ENCODE measurements at places on chromosomes 16 and 17. TPM values are rescaled to one million over a fixed set of nuclear protein-coding genes. Genes with fewer than 3 reads are reported as not detected.
A peak's percentile ranks its signal among the peaks of the same experiment; 100 is the strongest.

- H3K4me1 ChIP-seq, result no peaks in the 10 kb centered on the region
- no peak overlapping the region for H3K4me3 ChIP-seq
- no peak overlapping the region for H3K27ac ChIP-seq
- no peaks in the 10 kb centered on the region for H3K36me3 ChIP-seq
Measured at GRCh38 chr16:71412270-71413160, 29.3 kb downstream of the TLE7 start.

- H3K4me3 ChIP-seq, result no peak overlapping the region
- H3K36me3 ChIP-seq, result no peaks in the 10 kb centered on the region
- DNase-seq, result no peak
- no peaks in the 10 kb centered on the region for H3K27me3 ChIP-seq
Measured at GRCh38 chr17:18161207-18162145, 22.2 kb upstream of the ALKBH5 start.

- H3K27ac ChIP-seq, result no peak overlapping the region
- no peak overlapping the region for H3K4me3 ChIP-seq
- peaks cover 9% of the 10 kb centered on the region for H3K4me1 ChIP-seq
Measured at GRCh38 chr17:77923135-77923534, 35.4 kb upstream of the TNRC6C start.

- H3K4me3 ChIP-seq, result no peak overlapping the region
- no peak for DNase-seq
- H3K4me1 ChIP-seq, result no peaks in the 10 kb centered on the region
Measured at GRCh38 chr16:66088681-66089080, 277.8 kb upstream of the CDH5 start.

- no peak for DNase-seq
- no peaks in the 10 kb centered on the region for H3K4me1 ChIP-seq
Measured at GRCh38 chr17:6241996-6242395, 171.8 kb downstream of the WSCD1 start.

The CHRNE gene
- total RNA-seq, result 1.4 TPM

The KRT31 gene
- total RNA-seq, result not detected

GRCh38 chr16:49588729-49589384 is 215.3 kb downstream of the C16orf78 start:
- no peaks in the 10 kb centered on the region for H3K27me3 ChIP-seq
- no peak overlapping the region for H3K4me3 ChIP-seq
- H3K4me1 ChIP-seq, result no peaks in the 10 kb centered on the region
- no peaks in the 10 kb centered on the region for H3K36me3 ChIP-seq
- DNase-seq, result peak; percentile 14

The CDRT4 gene
- total RNA-seq, result not detected

The TMC7 gene
- 0.71 TPM for total RNA-seq

- no peaks in the 10 kb centered on the region for H3K4me1 ChIP-seq
- DNase-seq, result no peak
Measured at GRCh38 chr16:50879873-50880695, 138.2 kb downstream of the CYLD start.

- H3K4me3 ChIP-seq, result peak overlapping the region; percentile 68
- peak overlapping the region; percentile 91 for H3K27ac ChIP-seq
- H3K27me3 ChIP-seq, result no peaks in the 10 kb centered on the region
- H3K36me3 ChIP-seq, result no peaks in the 10 kb centered on the region
- peak; percentile 89 for DNase-seq
Measured at GRCh38 chr17:81487487-81488275, 24.9 kb downstream of the ACTG1 start.

GRCh38 chr17:17553217-17554195 is 38.0 kb downstream of the PEMT start:
- peak; percentile 23 for DNase-seq
- no peaks in the 10 kb centered on the region for H3K36me3 ChIP-seq
- H3K4me3 ChIP-seq, result no peak overlapping the region

- peaks cover 36% of the 10 kb centered on the region for H3K4me1 ChIP-seq
- H3K4me3 ChIP-seq, result no peak overlapping the region
- H3K27me3 ChIP-seq, result no peaks in the 10 kb centered on the region
Measured at GRCh38 chr16:83813823-83814658, 6.3 kb downstream of the HSBP1 start.

DNA sequence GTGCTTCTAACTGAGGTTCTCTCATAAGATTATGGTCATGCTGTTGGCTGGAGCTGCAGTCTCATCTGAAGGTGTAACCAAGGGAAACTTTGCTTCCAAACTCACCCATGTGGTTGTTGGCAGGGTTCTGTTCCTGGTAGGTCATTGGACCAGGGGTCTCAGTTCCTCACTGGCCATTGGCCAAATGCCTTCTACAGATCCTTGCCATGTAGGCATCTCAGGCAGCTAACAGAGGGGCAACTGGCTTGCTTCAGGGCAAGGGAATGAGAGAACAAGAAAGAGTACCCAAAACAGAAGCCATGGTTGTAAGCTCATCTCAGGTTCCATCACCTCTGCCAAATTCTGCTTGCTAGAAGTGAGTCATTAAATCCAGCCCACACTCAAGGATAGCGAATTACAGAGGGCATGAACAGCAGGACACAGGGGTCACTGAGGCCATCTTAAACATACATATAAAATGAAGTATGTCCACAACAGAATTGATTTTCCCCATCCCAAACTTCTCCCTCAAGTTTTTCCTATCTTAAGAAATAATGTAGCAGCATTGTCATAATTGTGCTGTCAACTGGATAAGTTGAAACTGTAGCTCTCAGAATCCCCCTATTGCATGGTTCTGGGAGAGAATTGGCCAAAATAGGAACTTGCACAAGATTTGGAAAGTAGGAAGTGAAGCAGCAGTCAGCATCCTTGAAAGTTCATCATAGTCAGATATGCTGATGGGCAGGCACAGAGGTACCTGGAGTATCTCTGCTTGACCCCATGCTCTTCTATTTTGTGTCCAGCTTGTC is 42.4 kb upstream of the CES5A start:
- H3K4me1 ChIP-seq, result peaks cover 6% of the 10 kb centered on the region
- H3K4me3 ChIP-seq, result no peak overlapping the region
- no peak for DNase-seq
- no peak overlapping the region for H3K27ac ChIP-seq
- no peaks in the 10 kb centered on the region for H3K27me3 ChIP-seq

DNA sequence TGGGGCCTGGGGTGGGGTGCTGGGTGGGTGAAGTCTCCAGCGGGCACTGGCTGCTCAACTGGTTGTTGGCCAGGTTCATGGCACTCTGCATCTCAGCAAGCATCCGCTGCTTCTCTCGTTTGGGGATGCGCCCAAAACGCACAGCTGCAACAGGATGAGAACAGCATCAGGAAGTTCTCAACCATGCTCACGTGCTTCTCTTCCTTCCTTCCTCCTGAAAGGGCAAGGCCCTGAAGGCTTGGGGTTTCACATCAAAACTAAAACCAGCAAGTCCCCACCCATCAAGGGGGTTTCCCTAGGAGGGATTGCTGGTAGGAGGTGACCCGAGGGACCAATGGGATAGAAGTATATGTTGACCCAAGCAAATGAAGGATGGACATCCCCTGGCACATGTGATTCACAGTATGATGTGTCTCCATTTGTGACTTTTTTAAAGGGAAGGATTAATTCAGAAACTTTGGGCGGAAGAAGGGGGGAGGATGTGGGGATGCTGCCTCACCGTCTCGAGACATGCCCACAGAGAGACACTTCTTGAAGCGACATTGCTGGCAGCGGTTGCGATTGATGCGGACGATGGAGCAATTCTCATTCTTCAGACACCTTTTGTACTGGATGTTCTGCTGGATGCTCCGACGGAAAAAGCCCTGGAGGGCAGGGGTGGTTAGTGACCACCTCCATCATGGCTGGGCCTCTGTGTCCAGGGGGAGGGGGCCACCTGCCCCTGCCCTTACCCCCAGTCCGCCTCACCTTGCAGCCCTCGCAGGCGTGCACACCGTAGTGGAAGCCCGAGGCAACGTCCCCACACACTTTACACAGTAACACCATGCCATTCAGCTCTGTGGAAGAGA is 4.2 kb downstream of the NR1D1 start:
- peak; percentile 75 for DNase-seq
- H3K4me3 ChIP-seq, result peak overlapping the region; percentile 91
- H3K4me1 ChIP-seq, result peaks cover 84% of the 10 kb centered on the region
- no peaks in the 10 kb centered on the region for H3K27me3 ChIP-seq
- H3K27ac ChIP-seq, result peak overlapping the region; percentile 92

DNA sequence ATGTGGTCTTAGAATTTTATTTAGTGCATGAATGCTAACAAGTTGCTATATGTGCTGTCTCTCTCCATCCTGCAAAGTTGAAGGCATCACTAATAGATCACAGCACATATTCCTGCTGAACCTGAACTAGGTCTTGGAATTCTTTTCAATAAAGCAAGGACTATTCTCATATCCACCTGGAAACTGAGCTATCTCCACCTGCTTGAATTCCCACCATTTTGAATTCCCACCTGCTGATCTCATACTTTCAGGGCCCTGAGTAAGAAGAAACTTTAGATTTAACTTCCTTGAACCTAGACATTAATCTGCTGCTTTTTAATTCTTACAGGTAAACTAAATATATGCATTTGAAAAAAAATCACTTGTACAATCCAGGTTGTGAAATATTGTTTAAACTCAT is 445.3 kb upstream of the CCL2 start:
- H3K4me3 ChIP-seq, result no peak overlapping the region
- H3K27me3 ChIP-seq, result peaks cover 8% of the 10 kb centered on the region
- no peak for DNase-seq
- H3K36me3 ChIP-seq, result no peaks in the 10 kb centered on the region

The RAP1GAP2 gene
- total RNA-seq, result 28.4 TPM

GRCh38 chr16:46850619-46851555 is 19.9 kb upstream of the C16orf87 start:
- H3K27me3 ChIP-seq, result no peaks in the 10 kb centered on the region
- no peaks in the 10 kb centered on the region for H3K4me1 ChIP-seq
- H3K4me3 ChIP-seq, result no peak overlapping the region
- no peaks in the 10 kb centered on the region for H3K36me3 ChIP-seq
- H3K27ac ChIP-seq, result no peak overlapping the region
- no peak for DNase-seq

DNA sequence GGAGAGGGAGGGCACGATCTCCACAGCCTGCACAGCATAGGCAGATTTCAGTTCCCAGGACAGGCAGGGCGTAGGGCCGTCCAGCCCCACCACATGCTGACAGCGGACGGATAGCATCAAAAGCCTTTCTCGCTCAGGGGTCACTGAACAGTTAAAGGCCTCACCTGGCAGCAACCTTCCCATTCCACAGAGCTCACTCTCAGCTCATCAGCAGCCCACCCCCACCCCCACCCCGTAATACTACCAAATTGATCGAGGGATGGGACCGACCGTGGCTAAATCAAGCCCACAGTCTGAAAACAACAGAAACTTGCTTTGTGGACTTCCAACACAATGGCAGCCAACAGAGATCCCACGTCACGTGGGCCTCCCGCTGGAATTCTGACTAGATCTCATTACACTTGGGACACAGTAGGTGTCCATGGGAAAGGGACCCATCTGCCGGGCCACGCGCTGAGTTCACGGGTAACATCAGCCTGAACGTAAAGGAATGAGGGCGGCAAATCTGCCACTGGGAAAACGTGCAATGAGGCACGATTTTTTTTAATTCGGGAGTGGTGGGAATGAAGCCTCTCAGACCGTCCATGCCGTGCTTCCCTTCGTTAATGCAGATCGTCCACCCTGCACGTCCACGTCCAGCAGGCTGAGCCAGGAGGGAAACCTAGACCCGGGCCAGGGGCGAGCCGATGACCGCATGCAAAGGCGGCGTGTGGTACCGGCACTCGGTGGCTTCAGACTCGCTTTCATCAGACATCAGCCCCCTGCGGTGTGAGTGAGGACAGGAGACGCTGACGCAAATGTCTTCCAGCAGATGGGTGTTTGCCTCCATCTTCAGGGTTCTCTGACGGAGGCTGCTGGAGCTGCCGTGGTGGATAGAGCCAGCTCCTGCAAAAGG is 92.1 kb downstream of the TBC1D16 start:
- DNase-seq, result peak; percentile 8
- peaks cover 9% of the 10 kb centered on the region for H3K4me1 ChIP-seq
- peaks cover 3% of the 10 kb centered on the region for H3K36me3 ChIP-seq

- H3K4me3 ChIP-seq, result no peak overlapping the region
- peaks cover 47% of the 10 kb centered on the region for H3K4me1 ChIP-seq
- no peaks in the 10 kb centered on the region for H3K36me3 ChIP-seq
- H3K27ac ChIP-seq, result peak overlapping the region; percentile 10
- DNase-seq, result no peak
Measured at GRCh38 chr17:17711641-17712162, 30.4 kb downstream of the RAI1 start.

The PERCC1 gene
- total RNA-seq, result 0.49 TPM

Measured in heart left ventricle (tissue), 16 donors.